ENCODE measurements at places on chromosomes 1 and 21. TPM values are rescaled to one million over a fixed set of nuclear protein-coding genes. Genes with fewer than 3 reads are reported as not detected.

SGIP1 gene
- total RNA-seq = not detected

SMIM1 gene
- total RNA-seq = 0.80 TPM

GRCh38 chr1:183817576-183818288, 12.8 kb downstream of the RGL1 start:
- DNase-seq = no peak
- H3K27me3 ChIP-seq = no peaks in the 10 kb centered on the region
- no peak overlapping the region for H3K27ac ChIP-seq
- H3K4me3 ChIP-seq = no peak overlapping the region
- H3K36me3 ChIP-seq = no peaks in the 10 kb centered on the region
- H3K4me1 ChIP-seq = no peaks in the 10 kb centered on the region

NBPF14 gene
- 11.2 TPM for total RNA-seq

KRTAP19-1 gene
- not detected for total RNA-seq

Data from CD8-positive, alpha-beta memory T cell (primary cell).